ENCODE measurements at places on chromosomes 7 and 10.

DNA sequence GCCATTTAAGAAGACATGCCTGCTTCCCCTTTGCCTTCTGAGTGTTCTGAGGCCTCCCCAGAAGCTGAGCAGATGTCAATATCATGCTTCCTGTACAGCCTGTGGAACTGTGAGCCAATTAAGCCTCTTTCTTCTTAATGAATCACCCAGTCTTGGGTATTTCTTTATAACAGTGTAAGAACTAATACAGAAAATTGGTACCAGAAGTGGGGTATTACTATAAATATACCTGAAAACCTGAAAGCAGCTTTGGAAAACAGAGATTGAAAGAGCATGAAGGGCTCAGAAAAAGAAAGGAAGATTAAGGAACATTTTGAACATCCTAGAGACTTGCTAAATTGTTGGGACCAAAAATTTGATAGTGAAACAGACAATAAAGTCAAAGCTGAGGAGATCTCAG lies 12.0 kb upstream of the RNF32 start:
- no peak for DNase-seq

GRCh38 chr7:139293534-139293933 lies 47.6 kb upstream of the FMC1 start:
- DNase-seq, result no peak

DNA sequence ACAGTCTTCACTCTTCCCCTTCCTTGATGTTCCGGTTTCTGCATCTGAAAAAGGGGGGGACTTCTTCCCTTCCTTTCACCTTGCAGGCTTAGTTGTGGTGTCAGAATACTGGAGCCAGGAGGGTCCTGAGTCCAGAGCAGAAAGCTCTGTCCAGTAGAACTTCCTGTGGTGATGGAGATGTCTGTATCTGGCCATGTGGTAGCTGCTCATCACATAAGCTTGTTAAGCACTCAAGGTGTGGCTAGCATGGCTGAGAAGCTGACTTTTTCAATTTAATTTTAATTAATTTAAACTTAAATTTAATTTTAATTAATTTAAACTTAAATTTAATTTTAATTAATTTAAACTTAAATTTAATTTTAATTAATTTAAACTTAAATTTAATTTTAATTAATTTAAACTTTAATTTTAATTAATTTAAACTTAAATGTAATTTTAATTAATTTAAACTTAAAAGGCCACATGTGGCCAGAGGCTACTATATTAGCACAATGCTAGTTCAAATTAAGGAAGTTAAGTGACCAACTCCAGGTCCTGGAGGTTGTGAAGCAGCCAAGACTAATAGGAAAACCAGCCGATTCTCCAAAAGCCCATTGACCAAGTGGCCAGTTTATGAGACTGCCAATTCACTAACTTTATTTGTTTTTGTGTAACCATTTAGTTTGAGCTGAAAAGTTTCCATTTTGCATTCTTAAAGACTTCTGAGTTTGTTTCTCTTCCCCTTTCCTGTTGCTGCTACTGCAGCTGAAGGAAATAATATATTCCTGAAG lies 16.3 kb downstream of the MSRB2 start:
- no peak for DNase-seq

- no peak for DNase-seq
These were observed 2.4 kb downstream of the NAMPT start for GRCh38 chr7:106282390-106282789.

- DNase-seq, result no peak
These were observed 110.6 kb downstream of the ACTR3B start for GRCh38 chr7:152870106-152870693.

- DNase-seq, result no peak
These were observed 313.1 kb downstream of the CALN1 start for GRCh38 chr7:72098807-72099580.

GRCh38 chr7:28732071-28732869 lies 225.9 kb downstream of the TRIL start:
- DNase-seq, result no peak

- no peak for DNase-seq
These were observed 2.9 kb upstream of the MYOZ1 start for GRCh38 chr10:73644015-73644743.

DNA sequence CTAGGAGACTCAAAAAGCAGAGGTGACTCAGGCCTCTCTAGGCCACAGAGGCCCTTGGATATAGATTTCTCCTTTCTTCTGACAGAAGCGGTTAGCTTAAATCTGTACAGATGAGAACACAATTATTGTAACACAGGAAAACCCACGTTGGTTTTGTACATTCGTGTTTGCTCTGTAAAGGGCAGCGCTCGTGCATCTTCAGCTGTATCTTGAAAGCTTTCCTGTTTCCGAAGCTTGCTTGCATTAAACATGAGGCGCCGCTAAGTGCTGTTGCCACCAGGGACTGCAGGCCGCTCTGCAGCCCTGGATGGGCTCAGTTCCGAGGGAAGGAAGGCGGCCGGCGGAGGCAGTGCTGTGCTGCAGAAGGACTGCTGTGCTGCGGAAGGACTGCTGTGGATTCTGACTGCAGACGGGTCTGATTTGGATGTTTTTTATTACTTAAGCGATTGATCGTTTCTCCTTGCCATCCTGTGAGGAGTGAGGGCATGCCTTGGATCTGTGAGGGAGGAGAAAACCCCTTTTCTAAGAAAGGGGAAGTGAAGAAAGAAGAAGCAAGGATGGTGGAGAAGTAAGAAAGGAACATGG lies 53.3 kb downstream of the FHIP2A start:
- no peak for DNase-seq

DNA sequence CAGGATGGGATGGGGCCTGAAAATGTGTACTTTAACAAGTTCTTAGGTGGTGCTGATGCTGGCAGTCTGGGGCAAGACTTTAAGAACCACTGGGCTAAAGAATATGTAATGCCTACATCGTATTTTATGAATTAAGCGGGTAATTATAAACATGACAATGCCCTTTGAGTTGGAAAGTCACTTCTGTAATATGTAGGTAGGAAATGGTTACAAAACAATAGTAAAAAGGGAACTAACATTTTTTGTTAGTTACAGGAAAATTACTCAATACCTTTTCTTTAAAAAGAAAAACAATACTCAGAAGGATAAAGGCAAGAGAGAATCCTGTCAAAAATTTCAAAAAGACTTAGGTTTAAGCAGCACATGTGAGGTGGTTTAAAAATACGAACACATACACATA lies 48.3 kb upstream of the STEAP4 start:
- DNase-seq, result no peak

DNA sequence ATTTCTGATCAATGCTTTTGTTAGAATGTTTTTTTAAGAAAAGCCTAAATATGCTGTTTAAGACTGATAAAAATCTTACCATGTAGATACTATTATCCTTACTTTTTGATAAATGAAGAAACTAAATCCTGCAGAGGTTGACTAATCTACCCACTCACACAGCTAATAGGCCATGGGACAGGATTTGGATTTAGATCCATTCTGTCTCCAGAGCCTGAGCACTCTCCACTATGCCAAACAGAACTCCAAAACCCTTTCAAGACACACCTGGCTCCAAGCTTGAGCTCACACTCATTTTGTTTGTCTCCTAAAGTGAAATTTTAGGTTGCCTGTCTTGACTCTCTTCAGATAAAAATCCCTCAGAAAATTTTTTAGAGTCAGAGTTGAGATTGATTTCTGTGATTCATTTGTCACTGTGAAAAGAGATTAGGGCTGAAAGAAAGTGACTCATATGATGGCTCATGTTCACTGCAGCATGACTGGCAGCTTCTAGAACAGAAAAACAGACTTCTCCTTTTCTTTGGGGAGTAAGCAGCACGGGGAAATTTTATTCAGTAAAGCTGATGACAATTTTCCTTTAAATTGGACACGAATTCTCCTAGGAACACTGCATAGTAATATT lies 132.3 kb upstream of the POT1 start:
- no peak for DNase-seq

DNA sequence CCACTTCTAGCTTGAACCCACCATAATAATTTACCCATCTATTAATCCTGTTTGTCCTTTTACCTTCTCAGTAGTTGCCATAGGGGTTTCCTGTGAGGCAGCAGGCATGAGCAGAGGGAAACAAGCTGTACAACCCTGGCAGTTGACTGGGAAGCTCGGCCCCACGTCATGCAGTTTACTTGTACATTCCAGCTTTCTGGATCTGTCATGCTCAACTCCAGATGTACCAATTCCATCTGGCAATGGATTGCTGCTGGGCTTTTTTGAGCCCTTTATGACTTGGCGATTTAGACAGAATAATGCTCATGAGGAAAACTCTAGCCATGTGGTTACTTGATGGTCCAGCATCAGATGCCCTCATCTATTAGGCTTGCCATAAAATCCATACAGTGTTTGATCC lies 112.5 kb downstream of the GNAI1 start:
- DNase-seq, result no peak

DNA sequence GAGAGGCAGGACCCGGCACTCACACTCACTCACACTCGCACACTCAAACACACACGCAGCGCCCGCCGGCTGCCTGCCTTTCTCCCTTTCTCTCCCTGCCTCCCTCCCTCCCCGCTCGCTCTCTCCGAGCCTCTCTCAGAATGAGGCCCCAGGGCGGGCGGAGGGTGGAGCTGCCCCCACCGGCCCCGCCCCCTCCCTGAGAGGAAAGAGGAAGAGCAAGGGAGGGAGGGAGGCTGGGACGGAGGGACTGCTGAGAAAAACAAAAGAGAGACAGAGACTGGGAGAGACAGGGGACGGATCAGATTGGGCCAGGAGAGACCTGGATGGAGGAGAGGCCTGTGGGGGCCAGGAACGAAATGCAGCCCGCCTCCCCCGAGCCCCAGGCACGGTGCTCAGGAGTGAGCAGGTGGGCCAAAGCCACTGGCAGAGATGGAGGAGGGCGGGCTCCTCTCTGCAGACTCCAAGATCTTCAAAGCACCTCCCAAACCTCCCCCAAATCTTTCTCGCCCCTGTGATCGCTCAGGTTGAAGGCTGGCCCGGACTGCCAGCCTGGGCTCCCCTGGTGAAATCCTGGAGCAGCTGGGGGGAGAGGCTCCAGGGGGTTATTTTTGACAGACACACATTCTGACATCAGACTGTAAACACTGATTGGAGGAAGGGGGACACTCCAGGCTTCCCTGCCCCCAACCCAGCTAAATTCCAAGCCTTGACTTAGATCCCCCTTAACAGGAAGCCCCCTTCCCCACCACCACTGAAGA lies 5.1 kb downstream of the LDB1 start:
- peak; percentile 30 for DNase-seq

- DNase-seq, result no peak
These were observed 139.2 kb downstream of the LCOR start for GRCh38 chr10:96971324-96971723.

GRCh38 chr10:86688398-86688921 lies 20.1 kb downstream of the LDB3 start:
- no peak for DNase-seq

DNA sequence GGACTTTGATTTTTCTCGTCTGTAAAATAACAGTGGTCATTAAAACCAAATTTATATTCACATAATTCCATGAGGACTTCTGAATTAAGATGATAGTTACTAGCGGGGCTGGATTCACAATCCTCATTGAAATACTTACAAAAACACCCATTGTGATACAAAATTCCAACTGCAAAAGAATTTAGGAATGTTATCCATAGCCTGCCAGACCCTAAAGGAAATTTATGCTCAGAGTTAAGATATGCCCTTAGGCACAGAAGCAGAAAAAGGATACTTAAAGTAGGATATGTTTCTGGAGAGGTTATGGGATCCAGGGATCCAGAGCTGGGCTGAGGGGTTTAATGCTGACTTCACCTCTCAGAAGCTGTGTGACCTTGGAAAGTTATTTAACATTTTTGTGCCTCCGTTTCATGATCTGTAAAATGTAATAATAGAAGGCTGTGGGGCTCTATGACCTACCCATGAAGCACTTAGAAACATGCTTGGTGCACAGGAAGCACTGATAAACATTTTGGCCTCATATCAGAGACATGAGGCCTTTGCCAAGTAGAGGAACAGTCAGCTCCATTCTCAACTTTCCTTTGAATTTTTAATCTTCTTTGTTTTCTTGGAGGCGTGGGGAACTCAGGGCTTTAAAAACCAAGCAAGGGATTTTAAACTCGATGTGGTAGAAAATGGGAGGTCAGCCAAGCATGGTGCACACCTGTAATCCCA lies 744.7 kb downstream of the KCNMA1 start:
- no peak for DNase-seq
